Lower lobe of right lung (tissue), 2 donors: ENCODE measurements at places on chromosomes 5 and 9. TPM values are rescaled to one million over a fixed set of nuclear protein-coding genes. Genes with fewer than 3 reads are reported as not detected.

The PAPPA gene
- total RNA-seq = 2.2 TPM

The CD72 gene
- total RNA-seq = 4.5 TPM

The PPP1R26 gene
- total RNA-seq = 22.8 TPM

The C5orf58 gene
- not detected for total RNA-seq

GRCh38 chr5:82276800-82277612 is 1.1 kb downstream of the RPS23 start:
- peak overlapping the region; percentile 81 for H3K27ac ChIP-seq
- H3K27me3 ChIP-seq = no peaks in the 10 kb centered on the region
- H3K4me1 ChIP-seq = peaks cover 14% of the 10 kb centered on the region
- H3K4me3 ChIP-seq = peak overlapping the region; percentile 92
- no peak for DNase-seq
- H3K36me3 ChIP-seq = peaks cover 47% of the 10 kb centered on the region

GRCh38 chr9:70091572-70091971 is 47.9 kb downstream of the MAMDC2 start:
- H3K27me3 ChIP-seq = no peaks in the 10 kb centered on the region
- no peak for DNase-seq

- no peak overlapping the region for H3K27ac ChIP-seq
- no peaks in the 10 kb centered on the region for H3K27me3 ChIP-seq
- no peaks in the 10 kb centered on the region for H3K4me1 ChIP-seq
- H3K36me3 ChIP-seq = peaks cover 35% of the 10 kb centered on the region
- DNase-seq = no peak
- no peak overlapping the region for H3K4me3 ChIP-seq
These were observed 173.0 kb downstream of the GIN1 start for GRCh38 chr5:102946971-102947370.

DNA sequence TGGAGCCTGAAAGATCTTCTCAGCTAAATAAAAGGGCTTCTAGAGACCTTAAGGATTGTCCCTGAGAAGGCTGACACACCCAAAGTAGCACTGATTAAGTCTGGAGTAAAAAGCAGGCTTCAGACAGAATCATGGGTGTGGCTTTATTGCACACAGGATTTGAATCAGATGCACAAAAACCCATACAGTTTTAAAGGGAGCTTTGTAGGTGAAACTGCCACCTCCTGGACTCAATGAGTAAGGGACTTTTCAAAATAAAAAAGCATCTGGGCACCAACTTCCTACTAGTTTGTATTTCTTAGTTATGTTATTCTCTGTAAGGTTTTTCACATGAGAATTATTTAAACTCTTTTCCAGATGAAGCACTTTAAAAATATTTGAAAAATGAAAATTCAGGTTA is 129.4 kb downstream of the EDIL3 start:
- H3K4me3 ChIP-seq = no peak overlapping the region
- no peak overlapping the region for H3K27ac ChIP-seq
- H3K36me3 ChIP-seq = no peaks in the 10 kb centered on the region
- DNase-seq = no peak

DNA sequence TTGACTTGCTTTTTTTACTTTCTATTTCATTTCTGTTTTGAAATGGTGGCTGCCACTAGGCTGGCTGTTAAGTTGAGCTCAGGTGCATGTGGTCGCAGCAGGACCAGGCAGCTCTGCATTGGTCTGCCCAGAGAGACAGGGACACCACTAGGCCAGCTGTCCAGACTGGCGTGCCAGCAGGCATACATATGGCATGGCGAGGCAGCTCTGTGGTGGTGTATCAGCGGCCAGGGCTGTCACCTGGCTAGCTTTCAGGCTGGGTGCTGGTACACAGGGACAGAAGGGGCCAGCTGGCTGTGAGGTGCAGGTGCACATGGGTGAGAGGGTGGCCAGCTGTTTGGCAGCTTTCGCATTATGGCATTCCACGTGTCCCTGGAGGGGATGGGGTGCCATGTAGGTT is 654.0 kb upstream of the ACO1 start:
- H3K27me3 ChIP-seq = no peaks in the 10 kb centered on the region
- no peaks in the 10 kb centered on the region for H3K36me3 ChIP-seq
- H3K4me3 ChIP-seq = no peak overlapping the region
- no peak for DNase-seq
- no peaks in the 10 kb centered on the region for H3K4me1 ChIP-seq
- H3K27ac ChIP-seq = no peak overlapping the region

- no peaks in the 10 kb centered on the region for H3K27me3 ChIP-seq
- no peaks in the 10 kb centered on the region for H3K36me3 ChIP-seq
- H3K4me1 ChIP-seq = no peaks in the 10 kb centered on the region
- no peak for DNase-seq
- H3K27ac ChIP-seq = no peak overlapping the region
These were observed 151.3 kb upstream of the TMEM161B start for GRCh38 chr5:88419931-88420330.

GRCh38 chr5:157109744-157110143 is 900 bp upstream of the HAVCR2 start:
- no peaks in the 10 kb centered on the region for H3K4me1 ChIP-seq
- H3K27me3 ChIP-seq = no peaks in the 10 kb centered on the region
- H3K27ac ChIP-seq = peak overlapping the region; percentile 65
- H3K4me3 ChIP-seq = peak overlapping the region; percentile 32
